ENCODE measurements at places on chromosomes 6 and 20.

DNA sequence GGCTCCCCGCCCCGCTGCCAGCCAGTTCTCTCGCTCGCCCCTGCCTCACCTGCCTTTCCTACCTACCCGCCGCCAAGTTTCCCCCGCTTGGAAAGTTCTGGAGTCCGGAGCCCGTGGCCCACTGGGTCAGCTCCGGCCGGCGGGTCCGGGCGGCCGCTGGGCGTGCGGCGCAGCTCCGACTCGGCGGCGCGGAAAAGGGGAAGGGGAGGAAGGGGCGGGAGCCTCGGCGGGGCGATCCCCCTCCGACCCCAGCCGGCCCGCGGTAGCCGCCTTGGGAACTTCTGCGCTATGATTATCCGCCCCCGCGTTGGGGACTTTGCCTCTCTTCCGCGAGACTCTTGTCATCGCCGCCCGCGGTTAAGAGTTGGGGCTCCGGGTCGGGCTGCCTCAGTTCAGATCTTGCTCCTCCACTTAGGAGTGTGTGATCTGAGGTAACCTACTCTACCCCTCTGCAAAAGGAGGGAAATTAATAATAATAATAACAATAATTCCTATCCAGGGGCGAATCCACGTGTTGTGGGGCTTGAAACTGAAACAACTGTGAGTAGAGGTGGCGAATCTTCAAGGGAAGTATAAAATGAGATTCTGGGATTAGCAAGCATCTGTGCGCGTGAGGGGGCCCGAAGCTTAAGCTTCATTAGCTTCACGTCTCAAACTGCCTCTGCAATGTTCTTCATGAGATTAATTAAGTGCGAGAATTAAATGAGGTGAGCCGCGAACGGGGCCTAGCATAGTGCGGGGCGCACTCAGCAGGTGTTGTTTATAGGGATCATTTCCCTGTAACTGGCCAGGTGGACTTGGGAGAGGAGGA is 30.8 kb downstream of the SF3B5 start:
- DNase-seq, result no peak

DNA sequence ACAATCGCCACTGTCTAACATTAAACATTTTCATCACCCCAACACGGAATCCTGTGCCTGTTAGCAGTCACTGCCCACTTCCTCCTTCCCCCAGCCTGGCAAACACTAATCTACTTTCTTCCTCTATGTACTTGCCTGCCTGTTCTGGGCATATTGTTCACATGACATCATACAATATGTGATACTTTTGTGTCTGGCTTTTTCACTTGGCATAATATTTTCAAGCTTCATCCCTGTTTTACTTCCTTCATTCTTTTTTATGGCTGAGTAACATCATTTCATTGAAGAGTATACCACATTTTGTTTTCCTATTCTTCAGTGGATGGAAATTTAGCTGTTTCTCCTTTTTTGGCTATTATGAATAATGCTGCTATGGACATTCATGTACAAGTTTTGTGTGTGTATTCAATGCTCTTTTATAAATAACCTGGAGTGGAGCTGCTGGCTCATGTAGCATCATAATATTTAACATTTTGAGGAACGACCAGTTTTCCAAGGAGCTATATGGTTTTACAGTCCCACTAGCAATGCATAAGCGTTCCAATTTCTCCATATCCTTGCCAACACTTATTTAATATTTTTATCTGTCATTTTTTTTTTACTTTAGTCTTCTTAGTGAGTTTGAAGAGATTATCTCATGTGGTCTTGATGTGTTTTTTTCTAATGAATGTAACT is 360.1 kb downstream of the HDGFL1 start:
- DNase-seq, result no peak

GRCh38 chr20:5030348-5031205 is 29.3 kb upstream of the SLC23A2 start:
- no peak for DNase-seq

DNA sequence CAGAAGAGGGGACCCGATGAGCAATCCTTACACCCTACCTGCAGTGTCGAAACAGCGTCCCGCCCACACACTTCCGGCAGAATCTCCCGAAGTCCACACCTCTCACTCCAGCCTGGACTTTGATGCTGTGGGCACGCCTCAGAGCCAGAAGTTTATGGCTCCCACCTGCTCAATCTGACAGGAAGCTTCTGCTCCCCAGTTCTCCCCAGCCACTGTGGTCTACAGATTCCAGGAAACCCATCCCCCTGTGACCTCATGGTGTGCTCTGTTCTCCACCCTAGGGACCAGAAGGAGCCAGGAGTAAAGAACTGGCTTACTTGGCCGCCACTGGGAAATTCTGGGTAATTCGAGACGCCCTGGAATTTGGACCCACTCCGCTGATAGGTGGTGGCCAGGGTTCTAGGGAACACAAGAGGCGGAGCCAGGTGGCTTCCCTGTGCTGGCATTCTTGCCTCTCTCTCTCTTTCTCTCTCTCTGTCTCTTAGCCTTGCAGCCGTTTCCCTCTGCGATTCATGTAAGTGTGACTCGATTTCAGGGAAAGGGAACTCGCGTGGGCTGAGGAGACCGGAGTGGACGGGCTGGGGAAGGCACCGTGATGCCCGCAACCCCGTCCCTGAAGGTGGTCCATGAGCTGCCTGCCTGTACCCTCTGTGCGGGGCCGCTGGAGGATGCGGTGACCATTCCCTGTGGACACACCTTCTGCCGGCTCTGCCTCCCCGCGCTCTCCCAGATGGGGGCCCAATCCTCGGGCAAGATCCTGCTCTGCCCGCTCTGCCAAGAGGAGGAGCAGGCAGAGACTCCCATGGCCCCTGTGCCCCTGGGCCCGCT is at the start of gene TRIM15:
Gene TRIM15 (plus strand): TSS at position 457 of the 828 bp plus-strand sequence. CDS start 139 bp downstream, at position 596.
- DNase-seq, result no peak

GRCh38 chr6:28695715-28696114 is 170.0 kb downstream of the GPX5 start:
- DNase-seq, result no peak

DNA sequence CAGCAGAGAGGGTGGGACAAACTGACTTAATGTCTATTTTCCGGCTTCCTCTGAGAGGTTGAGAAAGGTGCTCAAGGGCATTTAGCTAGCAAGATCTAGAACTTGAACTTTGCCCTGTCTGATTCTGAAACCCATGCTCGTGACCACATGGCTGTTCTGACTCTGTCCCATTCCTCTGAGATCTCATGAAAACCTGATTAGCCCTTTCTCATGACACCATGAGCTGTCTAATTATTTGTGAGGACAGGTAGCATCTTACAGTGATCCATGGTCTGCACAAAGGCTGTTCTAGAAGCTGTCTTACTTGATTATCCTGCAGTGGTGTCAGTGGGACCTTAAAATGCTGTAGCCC is 89.6 kb upstream of the TOX2 start:
- no peak for DNase-seq

DNA sequence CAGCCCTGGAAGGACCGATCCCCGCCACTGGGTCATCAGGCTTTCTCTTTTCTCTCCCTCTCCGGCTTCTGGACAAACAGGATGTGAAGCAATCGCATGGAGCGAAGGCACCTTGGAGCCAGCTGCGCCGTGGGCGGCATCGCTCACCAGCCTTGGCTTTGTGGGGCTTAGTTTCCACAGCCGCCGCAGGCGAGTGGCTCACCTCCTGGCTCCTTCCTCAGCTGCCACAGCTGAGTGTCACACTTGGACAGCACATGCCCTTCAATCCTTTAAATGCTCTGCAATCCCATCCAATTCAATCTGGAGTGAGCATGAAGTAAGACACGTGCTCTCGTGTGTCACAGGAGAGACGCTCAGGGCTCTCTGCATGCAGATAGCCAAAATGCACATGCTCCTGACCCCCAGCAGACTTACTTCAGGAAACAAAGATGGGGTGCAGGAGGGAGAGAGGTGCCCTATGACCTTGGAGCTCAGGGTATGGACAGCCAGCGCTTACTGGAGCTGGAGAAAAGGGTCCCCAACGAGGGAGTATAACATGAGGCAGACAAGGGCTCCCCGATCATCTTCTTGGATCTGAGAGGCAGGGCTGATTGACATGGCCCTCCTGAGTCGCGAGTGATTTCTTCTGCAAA is 70.9 kb downstream of the BMP7 start:
- DNase-seq, result no peak

DNA sequence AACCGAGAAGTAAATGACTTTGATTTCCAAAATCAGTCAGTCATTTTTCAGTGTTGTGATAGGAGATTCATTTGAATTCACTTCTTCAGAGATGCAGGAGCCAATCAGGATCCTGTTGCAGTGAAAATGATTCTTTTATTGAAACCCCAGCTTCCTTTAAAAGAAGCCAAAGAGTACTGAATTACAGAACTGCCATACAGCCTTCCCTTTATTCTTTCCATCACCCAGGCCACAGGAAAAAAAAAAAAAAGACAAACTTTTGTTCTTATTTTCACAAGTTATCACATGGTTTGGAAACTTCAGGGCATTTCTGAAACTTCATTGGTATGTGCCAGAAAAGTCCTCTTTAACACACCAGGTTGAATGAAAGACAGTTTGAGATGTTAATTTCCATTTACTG is 1.8 kb upstream of the CARMIL1 start:
- DNase-seq, result no peak

GRCh38 chr6:91780270-91780669 is 1193.4 kb upstream of the MAP3K7 start:
- no peak for DNase-seq

GRCh38 chr6:154384191-154384590 is 27.6 kb upstream of the IPCEF1 start:
- DNase-seq, result no peak

DNA sequence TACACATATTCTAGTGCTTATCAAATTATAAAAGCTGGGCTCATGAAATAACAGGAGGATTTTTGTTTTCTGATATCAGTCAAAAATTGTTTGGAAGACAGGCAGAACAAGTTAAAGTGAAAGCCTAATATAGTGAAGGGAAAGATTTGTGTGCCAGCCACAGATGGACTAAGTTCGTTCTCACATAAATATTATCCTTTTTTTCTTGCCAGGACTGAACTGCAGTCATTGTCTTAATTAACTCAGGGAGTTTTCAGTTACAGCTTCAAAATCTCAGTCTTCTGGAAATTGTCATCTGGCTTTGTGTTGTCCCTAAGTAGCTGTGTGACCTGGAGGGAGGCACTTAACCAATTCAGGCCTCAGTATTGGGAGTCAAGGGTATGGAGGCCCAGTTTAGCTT is 40.7 kb downstream of the PLCB4 start:
- no peak for DNase-seq

- no peak for DNase-seq
Observed at GRCh38 chr6:160956300-160957035, 35.1 kb upstream of the MAP3K4 start.

- no peak for DNase-seq
Observed at GRCh38 chr6:19994909-19995308, 157.7 kb downstream of the ID4 start.

GRCh38 chr6:89273816-89274215 is 41.3 kb downstream of the GABRR2 start:
- DNase-seq, result no peak

DNA sequence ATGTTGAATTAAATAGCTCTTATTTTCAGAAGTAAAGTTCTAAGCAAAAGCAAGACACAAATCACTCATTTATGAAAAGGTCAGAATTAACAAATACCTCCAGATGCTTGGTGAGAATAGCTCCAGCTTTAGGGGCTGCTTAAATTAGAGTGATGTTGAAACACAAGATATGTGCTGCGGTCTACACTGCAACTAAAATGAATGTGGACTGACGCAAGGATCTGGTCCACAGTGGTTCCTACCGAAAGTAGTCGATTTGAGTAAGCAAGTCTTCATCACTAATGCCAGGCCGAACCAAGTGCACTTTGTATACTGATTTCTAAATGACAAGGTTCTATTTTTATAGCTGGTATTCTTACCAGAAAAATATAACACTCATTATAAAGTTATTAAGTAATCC is 96.3 kb downstream of the PRDM1 start:
- no peak for DNase-seq

GRCh38 chr20:24784607-24785006 is 164.5 kb upstream of the CST7 start:
- no peak for DNase-seq

DNA sequence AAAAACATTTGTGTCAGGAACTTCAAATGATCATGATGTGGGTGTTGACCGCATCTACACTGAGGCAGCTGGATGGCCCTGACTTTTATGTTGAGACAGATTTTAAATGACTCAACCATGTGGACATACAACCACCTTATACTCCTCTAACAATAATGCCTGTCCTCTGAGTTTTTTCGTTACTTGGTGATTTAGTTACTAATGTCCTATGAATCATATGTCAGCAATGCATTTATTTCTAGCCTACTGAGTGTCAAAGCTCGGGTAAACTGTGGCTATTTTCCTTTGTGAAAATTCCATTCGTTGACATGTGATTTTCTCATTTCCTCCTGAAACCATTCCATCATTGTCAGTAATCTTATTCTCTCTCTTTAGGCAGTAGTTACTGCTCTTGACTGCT is 38.9 kb upstream of the NKX2-4 start:
- DNase-seq, result no peak

GRCh38 chr6:107543567-107543966 is 53.6 kb downstream of the SOBP start:
- DNase-seq, result no peak

- no peak for DNase-seq
Observed at GRCh38 chr6:34645627-34646026, 50.9 kb downstream of the ILRUN start.

DNA sequence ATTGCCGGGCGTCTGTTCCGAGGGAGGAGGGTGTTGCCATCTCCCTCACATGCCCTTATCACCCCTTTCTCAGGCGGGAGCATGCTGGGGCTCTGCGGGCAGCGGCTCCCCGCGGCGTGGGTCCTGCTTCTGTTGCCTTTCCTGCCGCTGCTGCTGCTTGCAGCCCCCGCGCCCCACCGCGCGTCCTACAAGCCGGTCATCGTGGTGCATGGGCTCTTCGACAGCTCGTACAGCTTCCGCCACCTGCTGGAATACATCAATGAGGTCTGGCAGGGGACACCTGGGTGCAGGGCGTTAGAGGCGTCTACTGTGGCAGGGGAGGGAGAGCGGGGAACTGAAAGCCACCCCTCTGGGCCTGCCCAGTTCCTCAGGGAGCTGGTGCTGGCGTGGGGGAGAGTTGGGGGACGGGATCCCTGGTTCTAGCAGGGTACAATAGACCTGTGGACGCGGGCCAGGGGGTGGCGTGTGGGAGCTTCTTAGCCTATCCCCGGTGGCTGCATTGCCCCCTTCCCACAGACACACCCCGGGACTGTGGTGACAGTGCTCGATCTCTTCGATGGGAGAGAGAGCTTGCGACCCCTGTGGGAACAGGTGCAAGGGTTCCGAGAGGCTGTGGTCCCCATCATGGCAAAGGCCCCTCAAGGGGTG is 697 bp downstream of the PPT2 start:
- peak; percentile 62 for DNase-seq

GRCh38 chr6:8088886-8089285 is 13.5 kb downstream of the EEF1E1 start:
- no peak for DNase-seq

DNA sequence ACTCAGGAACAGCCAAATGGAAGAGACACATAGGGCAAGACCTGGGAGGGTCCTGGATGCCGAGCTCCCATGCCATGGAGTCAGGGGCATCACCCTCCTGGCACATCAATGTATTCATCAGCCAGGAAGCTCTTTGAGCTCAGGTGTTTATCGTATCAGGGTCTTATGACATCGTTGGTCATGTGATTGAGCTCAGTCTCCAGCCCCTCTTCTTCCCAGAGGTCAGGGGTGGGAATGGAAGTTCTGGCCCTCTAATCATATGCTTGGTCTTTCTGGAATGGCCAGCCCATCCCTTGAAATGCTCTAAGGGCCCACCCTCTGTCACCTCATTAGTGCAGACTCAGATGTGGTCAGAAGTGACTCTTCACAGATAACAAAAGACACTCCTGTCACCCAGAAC is 52.4 kb upstream of the TULP4 start:
- no peak for DNase-seq
